ENCODE measurements at places on chromosomes 2 and 18. TPM values are rescaled to one million over a fixed set of nuclear protein-coding genes. Genes with fewer than 3 reads are reported as not detected.

- no peaks in the 10 kb centered on the region for H3K36me3 ChIP-seq
- no peak overlapping the region for H3K4me3 ChIP-seq
- H3K4me1 ChIP-seq, result peaks cover 5% of the 10 kb centered on the region
- no peak overlapping the region for H3K27ac ChIP-seq
- DNase-seq, result no peak
Observed at GRCh38 chr2:40254611-40255010, 197.3 kb downstream of the SLC8A1 start.

The NEB gene
- 0.03 TPM for total RNA-seq

The DSG2 gene
- total RNA-seq, result 65.5 TPM

The SLC8A1 gene
- 20.1 TPM for total RNA-seq

DNA sequence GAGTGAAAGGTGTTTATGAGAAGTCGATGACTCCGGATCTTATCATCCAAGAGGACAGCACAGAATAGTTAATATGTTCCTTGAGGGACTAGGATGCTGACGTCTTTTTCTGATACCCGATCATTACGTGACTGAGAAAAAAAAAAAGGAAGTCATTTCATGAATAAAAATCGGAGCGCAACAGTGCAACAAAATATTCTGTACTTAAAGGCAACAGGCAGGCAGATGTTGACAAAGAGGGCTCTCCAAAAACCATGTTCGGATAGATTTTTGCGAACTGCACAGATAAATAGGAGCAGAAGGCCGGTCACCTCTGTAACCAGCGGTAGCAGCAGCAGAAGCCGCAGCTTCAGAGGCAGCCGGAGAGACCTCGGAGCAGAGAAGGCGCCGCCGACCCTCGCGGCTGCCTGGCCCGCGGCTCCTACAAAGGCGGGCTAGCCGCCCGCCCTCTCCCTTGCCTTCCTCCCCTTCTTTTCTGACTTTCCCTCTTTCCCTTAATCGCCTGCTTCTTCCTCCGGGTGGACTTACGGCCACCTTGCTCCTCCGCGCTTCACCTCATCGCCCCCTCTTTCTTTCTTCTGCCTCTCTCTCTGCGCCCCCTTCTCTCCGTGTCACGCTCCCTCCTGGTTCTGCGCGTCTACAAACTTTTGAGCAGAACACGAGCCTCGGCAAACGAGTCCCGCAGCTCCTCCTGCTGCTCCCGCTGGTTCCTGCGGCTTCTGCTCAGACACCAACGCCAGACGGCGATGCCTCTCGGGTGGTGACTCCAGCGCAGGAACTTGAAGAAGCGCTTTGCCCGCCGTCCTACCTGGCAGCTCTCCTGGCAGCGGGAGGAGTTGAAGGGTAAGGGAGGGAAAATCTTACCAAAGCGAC is at the start of gene ADCYAP1:
ADCYAP1 (plus strand) TSS at position 654 of the 873 bp plus-strand sequence. CDS start 516 bp downstream, outside the sequence.
- H3K4me3 ChIP-seq, result no peak within 1 kb of the TSS
- peaks cover 63% of the 10 kb centered on the region for H3K27me3 ChIP-seq
- H3K27ac ChIP-seq, result no peak within 1 kb of the TSS
- peaks cover 10% of the 10 kb centered on the region for H3K4me1 ChIP-seq
- H3K36me3 ChIP-seq, result no peaks in the 10 kb centered on the region
- no peak for DNase-seq

The CREG2 gene
- not detected for total RNA-seq

The TRAPPC12 gene
- total RNA-seq, result 56.1 TPM

GRCh38 chr2:118264232-118264990 is 176.1 kb downstream of the INSIG2 start:
- no peak overlapping the region for H3K27ac ChIP-seq
- no peak overlapping the region for H3K4me3 ChIP-seq
- no peak for DNase-seq
- no peaks in the 10 kb centered on the region for H3K4me1 ChIP-seq
- no peaks in the 10 kb centered on the region for H3K36me3 ChIP-seq

GRCh38 chr2:120661551-120661950 is 74.1 kb upstream of the GLI2 start:
- H3K36me3 ChIP-seq, result no peaks in the 10 kb centered on the region
- H3K27me3 ChIP-seq, result no peaks in the 10 kb centered on the region
- DNase-seq, result no peak
- no peak overlapping the region for H3K4me3 ChIP-seq

- no peak for DNase-seq
- no peak overlapping the region for H3K27ac ChIP-seq
- no peaks in the 10 kb centered on the region for H3K27me3 ChIP-seq
- no peaks in the 10 kb centered on the region for H3K36me3 ChIP-seq
Observed at GRCh38 chr2:98704499-98705332, 26.2 kb downstream of the MGAT4A start.

- no peak overlapping the region for H3K4me3 ChIP-seq
- H3K27me3 ChIP-seq, result peaks cover 7% of the 10 kb centered on the region
Observed at GRCh38 chr2:118880501-118880900, 33.1 kb upstream of the EN1 start.

DNA sequence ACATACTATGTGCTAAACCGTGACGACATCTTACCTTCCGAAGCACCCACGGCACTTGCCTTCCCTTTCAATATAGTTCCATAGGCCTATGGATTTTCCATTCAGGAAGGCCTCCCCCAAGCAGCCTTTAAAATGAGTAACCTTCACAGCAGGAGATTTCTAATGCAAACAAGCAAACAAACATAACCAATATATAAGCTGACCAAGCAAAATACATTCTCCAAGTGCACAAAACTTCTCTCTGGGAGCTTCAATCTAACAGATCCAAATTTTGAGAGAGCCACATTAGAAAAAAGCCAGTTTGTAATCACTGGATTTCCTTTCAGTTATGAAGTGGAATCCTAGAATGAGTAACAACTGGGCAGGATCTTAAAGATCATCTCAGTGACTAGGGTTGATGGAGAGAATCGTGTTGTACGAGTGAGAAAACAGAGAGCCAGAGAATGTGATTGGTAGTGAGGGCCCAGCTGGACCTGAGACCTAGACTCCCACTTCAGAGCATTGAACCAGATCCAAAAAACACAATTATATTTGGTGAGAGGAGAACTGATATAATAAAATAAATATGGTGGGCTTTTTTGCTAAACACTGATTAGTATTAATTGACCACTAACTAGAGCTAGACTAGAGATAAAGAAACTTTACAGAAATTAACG is 145.6 kb downstream of the LAMA1 start:
- H3K27me3 ChIP-seq, result no peaks in the 10 kb centered on the region
- no peaks in the 10 kb centered on the region for H3K36me3 ChIP-seq
- DNase-seq, result no peak

DNA sequence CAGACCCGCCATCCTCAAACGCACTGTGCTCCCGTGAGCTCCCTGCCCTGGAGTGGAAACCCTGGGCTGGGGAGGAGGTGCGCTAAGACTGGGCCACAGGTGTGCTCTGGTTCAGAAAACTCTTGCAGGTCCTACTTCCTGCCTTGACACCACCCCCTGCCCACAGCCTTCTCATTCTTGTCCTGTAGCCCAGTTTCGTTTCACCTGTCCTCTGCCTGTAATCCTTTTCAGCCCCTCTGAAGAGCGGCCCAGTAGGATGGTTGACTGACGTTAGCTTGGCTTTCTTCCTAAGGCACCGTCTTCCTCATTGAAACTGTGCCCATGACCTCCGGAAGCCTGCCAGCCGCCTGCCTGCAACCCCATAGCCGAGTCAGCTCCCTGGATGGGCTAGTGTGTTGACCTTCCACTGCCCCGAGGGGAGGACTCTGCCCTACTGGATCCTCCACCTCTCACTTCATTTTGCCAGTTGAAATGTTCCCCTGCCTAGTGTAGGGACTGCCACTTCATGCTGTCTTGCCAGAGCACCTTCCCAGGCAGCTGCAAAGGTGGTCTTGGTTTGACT is 116.9 kb downstream of the AGAP1 start:
- H3K4me3 ChIP-seq, result no peak overlapping the region
- no peak for DNase-seq
- no peak overlapping the region for H3K27ac ChIP-seq
- H3K36me3 ChIP-seq, result no peaks in the 10 kb centered on the region
- H3K27me3 ChIP-seq, result no peaks in the 10 kb centered on the region

The IL36RN gene
- total RNA-seq, result not detected

- H3K36me3 ChIP-seq, result no peaks in the 10 kb centered on the region
- DNase-seq, result no peak
- no peaks in the 10 kb centered on the region for H3K27me3 ChIP-seq
- no peaks in the 10 kb centered on the region for H3K4me1 ChIP-seq
Observed at GRCh38 chr2:157957596-157957995, 81.5 kb upstream of the ACVR1 start.

DNA sequence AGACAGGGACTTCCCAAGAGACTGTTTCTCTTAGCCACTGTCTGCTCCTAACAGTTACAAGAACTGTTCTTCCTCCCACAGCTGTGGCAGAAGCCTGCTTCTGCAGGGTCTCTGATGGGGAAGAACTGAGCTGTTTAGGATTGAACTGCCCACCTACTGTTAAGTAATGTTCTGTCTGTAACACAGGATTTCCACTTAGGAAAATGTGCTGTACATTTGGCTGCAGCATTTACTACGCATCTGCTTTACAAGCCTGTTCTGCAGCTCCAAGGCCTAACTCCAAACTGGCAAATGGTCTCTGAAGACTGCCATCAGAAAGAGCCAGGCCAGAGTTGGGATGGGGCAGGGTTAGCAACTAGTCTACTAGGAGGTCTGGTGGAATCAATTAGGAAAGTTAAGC is 87.8 kb upstream of the UPP2 start:
- no peaks in the 10 kb centered on the region for H3K4me1 ChIP-seq
- H3K4me3 ChIP-seq, result no peak overlapping the region
- no peak for DNase-seq

DNA sequence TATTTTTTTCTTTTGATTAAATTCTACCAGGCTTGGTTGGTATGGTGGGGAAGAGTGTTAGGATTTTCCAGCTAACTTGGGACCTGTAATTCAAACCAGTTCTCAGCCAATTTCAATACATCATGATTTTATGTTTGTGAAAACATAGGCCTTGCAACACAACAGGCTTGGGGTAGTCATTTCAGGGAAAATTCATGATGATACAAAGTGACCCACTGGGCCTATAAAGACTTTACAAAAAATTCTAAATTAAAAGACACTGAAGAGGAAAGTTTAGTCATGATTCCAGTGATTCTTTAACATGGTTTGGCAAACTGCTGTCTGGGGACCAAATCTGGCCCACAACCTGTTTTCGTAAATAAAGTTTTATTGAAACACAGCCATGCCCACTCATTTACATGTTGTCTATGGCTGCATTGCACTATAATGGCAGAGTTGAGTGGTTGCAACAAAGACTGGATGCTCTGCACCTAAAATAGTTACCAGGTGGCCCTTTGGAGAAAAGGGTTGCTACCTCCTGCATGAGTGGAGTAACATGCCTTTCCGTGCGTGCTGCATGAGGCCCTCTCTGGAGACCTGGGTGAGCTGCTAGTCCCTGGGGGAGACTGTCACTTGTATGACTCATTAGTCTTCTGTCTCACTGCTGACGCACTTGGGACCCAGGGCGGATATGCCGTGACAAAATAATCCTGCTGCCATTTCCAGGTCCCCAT is 73.6 kb downstream of the NPAS2 start:
- H3K36me3 ChIP-seq, result no peaks in the 10 kb centered on the region
- H3K4me1 ChIP-seq, result peaks cover 37% of the 10 kb centered on the region
- H3K4me3 ChIP-seq, result no peak overlapping the region
- H3K27me3 ChIP-seq, result no peaks in the 10 kb centered on the region
- peak; percentile 73 for DNase-seq

The RAB17 gene
- total RNA-seq, result 0.28 TPM

- no peak overlapping the region for H3K27ac ChIP-seq
- no peaks in the 10 kb centered on the region for H3K36me3 ChIP-seq
- no peak overlapping the region for H3K4me3 ChIP-seq
- DNase-seq, result no peak
Observed at GRCh38 chr18:13562494-13563029, 163.8 kb downstream of the FAM210A start.

GRCh38 chr2:2188941-2189340 is 142.1 kb downstream of the MYT1L start:
- DNase-seq, result no peak
- no peaks in the 10 kb centered on the region for H3K36me3 ChIP-seq
- no peak overlapping the region for H3K27ac ChIP-seq
- no peaks in the 10 kb centered on the region for H3K4me1 ChIP-seq
- H3K27me3 ChIP-seq, result no peaks in the 10 kb centered on the region

GRCh38 chr2:175832866-175833265 is 169.2 kb downstream of the LNPK start:
- no peak overlapping the region for H3K4me3 ChIP-seq
- no peak for DNase-seq
- H3K27ac ChIP-seq, result no peak overlapping the region
- peaks cover 19% of the 10 kb centered on the region for H3K4me1 ChIP-seq

The TEKT4 gene
- total RNA-seq, result not detected

The TUBA4B gene
- total RNA-seq, result not detected

DNA sequence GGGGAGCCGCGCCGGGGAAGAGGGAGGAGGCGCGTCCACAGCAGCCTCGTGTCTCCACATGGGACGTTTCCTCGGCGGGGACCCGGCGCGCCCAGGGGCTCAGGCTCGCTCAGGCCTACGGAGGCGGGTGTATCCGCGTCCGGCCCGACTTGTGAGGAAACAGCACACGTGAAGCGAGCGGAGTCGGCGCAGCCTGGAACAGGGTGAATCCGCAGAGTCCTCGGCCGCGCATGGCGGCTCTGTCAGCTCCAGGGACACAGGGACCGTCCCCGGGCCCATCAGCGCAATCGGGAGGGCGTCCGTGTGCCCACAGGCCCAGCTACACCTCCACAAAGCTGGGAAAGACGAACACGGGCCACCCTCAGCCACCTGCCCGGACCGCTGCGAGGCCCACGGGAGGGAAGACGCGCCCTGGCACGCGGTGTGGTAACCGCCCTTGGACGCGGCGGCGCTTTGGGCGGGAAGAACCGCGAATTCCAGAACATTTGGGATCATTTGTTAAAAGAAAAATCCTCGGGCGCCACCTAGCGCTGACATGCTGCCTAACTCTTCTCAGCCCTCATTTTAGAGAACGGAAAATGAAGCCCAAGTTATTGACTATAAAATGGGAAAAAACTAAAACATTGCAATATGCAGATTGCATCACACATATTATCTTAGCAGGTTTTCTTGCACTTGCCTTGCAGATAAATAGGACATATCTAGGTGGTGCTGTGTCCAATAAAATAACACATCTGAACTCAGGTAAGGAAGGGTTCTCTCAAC is 40.4 kb downstream of the TMEM18 start:
- no peaks in the 10 kb centered on the region for H3K27me3 ChIP-seq
- DNase-seq, result peak; percentile 37

The ALPP gene
- 0.45 TPM for total RNA-seq

- no peaks in the 10 kb centered on the region for H3K36me3 ChIP-seq
- H3K27me3 ChIP-seq, result no peaks in the 10 kb centered on the region
- DNase-seq, result peak; percentile 93
- H3K27ac ChIP-seq, result peak overlapping the region; percentile 96
Observed at GRCh38 chr2:42102591-42103450, 55.0 kb downstream of the PKDCC start.

Measured in SJSA1 (cell line).